LoVo (cell line): ENCODE measurements at places on chromosomes 11 and 22.

DNA sequence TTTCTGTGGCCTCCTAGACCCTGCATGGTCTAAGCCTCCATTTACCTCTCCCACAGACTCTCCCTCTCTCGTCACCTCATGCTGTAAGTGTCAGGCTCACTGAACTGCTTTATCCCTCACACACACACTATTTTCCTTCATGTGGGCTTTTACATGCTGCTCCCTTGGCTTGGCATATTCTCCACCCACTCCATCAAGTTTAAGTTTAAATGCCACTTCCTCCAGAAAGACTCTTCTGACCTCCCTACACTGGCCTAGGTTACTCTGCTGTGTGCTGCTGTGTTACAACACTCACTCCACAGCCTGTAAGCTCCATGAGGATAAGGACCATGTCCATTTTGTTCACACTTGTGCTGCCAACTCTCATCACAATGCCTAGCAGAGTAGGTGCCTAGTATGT is 2.5 kb downstream of the DCHS1 start:
- no peak for DNase-seq

- no peak for DNase-seq
These were observed 442.2 kb downstream of the BUD13 start for GRCh38 chr11:116330439-116331185.

DNA sequence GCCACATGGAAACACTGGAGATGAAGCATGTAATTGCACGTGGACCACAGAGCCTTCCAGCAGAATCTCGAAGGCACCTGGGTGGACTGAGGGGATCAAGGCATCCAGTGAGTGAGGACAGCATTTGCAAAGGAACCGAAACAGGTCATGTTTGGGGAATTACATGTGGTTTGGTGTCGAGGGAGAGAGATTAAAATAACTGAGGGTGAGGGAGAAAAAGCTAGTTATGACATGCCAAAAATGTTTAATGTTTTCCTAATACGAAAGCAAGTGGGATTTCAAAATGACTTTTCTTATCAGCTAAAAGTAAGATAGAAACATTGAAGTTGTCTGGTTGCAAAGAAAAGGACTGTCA is 157.1 kb downstream of the BLID start:
- DNase-seq, result no peak

- no peak for DNase-seq
These were observed 126.0 kb downstream of the SYN3 start for GRCh38 chr22:32932176-32932575.

DNA sequence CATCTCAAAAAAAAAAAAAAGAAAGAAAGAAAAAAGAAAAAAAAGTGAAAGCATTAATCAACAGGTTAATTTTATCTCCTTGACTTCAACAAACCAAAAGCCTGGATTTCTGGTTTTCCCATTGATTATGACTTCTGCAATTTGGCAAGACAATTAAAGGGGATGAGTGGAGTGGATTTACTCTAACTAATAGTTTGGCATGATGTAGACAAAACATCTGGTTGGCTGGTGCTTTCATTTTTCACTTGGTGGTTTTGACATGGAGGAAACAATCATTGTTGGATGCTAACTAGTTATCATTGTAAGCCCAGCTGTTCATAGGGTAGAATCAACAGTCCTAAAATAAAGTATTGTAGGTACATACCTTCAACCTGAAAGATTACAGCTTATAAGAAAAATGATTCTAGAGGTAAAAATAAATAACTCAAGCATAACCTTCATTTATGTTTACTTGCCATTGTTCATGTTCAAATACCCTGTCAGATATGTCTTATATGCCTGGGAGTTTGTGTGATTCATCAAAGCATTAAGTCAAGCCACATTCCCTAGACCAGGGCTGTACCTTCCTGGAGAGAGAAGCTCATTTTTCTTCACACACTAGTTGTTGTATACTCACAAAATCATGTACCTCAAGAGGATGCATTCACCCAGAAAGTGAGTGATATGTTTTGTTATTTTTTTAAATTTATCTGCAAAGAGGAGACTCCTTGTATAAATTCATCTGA is 15.1 kb downstream of the FIBIN start:
- DNase-seq, result no peak

- DNase-seq, result no peak
These were observed 727 bp upstream of the CSDC2 start for GRCh38 chr22:41560095-41560471.

DNA sequence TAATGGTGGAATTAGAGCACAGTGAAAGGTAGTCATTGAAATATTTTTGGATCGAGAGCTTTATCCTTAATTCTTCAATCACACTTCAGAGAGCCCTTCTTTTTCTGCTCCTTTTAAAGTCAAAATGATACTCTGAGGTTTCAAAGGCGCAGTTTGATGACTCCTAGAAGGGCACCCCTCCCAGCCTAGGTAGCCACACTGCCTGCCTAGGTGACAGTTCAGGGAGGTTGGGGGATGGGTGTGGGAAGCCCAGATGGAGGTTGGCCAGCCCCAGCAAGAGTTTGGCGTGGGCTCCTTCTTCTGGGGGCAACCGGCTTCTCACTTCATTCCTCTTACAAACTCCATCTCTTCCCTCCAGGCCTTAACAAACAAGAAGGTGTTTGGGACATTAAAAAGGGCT is 28.6 kb upstream of the PHF21A start:
- no peak for DNase-seq

DNA sequence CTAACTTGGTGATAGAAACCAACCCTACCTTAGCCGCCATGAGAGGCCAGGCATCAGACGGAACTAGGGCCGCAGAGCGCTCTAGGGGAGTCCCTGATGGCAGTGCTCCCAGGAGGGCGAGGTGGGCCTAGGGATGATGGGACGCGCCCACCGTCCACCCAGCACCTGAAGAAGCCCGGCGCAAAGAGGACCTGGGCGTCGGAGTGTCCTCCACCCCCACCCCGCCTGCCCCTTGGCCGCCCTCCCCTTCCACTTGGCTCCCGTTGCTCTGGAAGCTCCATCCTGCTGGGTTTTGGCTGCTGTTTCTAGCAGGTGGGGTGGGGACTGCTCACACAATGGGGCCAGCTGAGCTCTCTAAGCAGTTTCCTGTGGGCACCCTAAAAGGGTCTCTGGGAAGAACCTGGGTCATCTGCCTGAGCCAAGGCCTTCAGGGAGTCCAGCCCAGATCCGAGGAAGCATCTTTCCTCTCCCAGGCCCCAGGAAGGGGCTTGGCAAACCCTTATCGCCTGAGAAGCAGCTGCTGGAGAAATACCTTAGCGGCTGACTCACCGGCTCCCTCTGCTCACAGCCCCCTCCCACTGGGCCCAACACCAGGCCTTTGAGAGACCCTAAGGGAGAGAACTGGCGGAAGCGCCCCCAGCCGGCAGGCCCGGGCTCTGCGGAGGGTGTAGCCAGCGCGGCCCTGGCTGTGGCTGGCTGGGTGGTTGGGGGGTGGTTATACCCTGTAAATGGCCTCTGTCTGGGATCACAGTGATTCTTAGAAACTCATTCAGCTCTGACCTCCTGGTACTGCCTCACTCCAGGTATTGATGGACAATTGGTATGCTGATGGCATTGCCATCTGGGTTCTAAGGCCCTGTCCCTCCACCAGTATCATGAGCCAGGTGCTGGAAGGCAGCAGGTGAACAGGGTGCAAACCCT is 19.3 kb downstream of the CREB3L1 start:
- DNase-seq, result no peak

DNA sequence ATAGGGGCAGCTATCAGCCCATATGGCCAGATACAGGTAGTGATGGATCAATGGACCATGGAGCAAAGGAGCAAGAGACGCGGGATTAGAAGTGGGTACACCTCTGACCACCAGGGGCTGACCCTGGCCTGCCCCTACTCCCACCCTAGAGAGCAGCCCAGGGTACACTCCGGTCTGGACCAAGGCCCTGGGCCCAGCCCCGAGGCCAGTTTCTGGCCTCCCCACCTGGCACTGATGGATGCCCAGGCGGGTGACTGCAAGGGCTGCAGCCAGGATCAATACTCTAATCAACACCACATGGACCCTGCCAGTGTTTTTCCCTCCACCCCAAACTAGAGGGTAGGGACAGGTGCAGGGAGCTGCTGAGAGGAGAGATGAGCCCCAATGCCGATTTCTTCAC is 74.1 kb upstream of the NECTIN1 start:
- DNase-seq, result no peak

- no peak for DNase-seq
These were observed 17.9 kb downstream of the NAP1L4 start for GRCh38 chr11:2974272-2974671.

DNA sequence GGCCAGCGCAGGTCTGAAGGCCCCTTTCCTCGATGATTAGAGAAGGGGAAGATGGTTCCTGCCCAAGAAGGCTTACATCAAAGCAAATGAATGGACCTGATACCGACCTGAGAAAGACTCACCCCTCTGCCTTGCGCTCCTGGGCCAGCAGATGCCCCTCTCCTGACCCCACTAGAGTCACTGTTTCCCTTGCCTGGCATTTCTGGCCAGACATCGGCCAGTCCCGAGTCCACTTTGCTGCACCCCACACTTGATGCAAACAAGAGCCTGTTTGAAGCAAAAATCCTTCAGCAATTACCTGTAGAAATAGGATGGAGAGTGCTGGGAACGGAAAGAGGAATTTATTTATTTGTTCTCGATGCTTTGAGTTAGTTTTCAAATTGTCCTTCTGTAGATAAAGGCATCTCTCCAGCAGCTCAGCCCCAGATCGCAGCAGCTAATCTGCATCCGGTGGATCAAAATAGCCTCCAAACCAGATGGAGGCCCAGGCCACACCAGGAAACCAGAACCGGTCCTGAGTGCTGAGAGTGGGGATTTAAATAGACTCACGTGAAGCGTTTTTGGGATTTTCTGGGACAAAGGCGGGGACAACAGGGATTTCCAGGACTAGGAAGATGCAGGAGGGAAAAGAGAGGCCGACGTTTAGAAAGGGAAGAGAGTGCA is 148.6 kb downstream of the TRIM29 start:
- no peak for DNase-seq

DNA sequence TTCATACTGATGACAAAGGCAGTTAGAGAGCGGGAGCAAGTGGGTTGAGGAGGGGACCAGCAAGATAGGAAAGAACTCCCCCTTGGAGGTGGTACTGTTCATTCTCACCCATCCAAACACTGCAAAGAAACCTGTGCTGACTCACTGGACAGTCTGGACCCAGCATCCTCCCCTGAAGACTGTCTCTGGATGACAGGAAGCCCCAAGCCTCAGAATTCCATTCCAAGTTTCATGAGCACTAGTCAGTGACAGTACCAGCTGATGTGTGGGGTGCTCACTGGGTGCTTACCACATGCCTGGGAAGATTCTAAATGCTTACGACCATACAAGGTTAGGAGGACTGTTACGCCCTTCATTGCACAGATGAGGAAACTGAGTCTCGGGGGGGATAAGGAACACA is 160.9 kb downstream of the IGLL1 start:
- no peak for DNase-seq

DNA sequence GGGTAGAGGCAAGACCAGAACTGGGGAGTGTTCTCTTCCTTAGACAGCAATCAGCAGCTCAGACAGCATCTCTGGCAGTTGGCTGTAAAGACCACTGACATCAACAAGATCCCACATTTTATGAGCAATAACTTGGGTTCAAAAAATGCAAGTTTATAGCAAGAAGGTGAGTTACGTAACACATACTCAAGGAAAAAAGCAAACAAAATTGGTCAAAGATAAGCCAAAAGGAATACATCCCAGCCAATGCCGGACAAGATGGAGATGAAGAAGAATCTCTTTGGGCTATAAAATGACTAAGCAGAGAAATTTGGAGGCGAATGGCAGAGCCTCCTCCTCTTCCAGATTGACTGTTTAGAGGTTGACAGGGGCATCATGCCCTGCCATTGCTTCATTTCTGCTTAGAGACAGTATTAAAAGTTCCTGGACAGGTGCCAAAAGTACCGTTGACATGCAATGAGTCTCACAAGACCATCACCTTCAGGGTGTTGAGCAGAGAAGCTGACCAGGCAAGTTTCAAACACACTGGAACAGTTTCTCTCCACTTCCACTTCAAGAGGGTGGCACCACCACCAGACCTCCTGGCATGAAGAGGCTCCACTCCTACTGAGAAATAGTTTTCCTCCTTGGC is 55.9 kb downstream of the ENDOD1 start:
- DNase-seq, result no peak

DNA sequence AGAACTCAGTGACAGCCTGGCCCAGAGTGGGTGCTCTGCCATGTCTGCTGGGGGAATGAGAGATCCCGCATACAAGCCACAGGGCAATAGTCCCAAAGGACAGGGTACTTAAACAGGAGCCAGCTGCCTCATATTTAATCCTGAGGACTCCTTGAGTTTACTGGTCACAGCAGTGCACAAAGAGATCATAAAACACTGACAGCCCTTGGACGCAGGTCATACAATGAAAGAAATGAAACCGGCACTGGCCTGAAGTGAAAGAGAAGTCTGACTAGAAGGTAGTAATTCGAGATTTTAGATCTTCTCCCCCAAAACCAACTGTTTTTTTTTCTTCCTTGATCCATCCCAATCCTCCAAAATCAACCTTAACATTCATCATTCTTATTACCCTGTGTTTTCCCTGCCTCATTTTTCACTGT is 299.8 kb upstream of the SYN3 start:
- no peak for DNase-seq

DNA sequence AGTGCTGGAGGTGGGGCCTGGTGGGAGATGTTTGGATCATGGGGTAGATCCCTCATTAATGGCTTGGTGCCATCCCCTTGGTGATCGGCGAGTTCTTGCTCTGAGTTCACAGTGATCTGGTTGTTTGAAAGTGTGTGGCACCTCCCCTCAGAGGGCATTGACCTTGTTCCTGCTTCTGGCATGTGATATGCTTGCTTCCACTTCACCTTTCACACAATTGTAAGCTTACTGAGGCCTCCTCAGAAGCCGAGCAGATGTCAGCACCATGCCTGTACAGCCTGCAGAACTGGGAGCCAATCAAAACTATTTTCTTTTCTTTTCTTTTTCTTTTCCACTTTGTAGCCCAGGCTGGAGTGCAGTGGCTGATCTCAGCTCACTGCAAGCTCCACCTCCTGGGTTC is 11.0 kb upstream of the CATSPER1 start:
- DNase-seq, result no peak

DNA sequence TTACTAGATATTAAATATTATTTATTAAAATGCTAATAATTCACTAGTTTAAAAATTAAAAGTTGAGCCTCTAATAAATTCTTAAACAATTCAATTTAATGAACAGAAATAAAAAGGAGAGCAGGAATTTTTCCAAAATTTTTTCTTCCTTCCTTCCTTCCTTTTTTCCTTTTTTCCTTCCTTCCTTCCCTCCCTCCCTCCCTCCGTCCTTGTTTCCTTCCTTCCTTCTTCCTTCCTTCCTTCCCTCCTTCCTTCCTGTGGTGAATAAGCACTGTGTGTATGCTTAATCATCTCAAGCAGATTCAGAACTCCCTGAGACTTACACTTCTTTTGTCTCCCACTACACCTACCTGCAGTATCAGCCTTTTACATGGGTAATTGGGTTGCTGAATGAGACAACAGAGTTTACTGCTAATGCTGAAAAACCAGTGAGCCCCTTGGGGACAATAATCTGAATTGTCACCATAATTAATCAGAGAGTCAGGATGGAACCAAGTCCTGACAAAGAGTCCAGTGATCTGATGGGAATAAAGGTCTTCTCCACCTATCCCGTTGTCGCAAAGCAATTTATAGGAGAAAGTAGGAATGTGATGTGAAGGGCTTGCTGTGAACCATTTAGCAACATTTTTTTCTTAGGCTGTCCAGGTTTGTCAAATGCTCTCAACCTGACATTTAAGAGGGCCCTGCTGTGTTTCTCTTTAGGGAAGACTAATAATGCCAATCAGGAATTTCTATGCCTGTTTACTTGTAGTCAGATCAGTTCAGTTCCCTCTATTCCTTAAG is 58.1 kb upstream of the CEP295 start:
- DNase-seq, result no peak
